ENCODE measurements at places on chromosomes 2 and 18.

DNA sequence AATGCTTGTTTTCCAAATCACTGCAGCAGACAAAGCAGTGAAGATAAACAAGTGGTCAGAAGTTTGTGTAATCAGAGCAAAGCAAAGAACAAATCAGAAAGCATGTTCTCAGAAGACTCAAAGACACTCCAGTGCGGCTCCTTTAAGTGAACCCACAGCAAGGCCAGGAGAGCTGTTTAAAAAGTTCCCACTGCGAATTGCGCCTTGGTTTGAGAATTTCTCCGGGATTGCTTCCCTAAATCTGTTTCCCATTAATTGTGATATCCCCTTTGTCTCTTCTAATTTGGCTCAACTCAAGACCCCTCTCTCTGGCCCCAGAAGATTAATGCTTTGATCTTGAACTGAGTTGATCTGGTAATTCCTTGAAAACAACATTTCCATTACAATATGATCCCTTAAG is 122.4 kb upstream of the BCL2L11 start:
- no peak for DNase-seq

GRCh38 chr2:44087714-44088092 is 81.0 kb upstream of the PPM1B start:
- no peak for DNase-seq

DNA sequence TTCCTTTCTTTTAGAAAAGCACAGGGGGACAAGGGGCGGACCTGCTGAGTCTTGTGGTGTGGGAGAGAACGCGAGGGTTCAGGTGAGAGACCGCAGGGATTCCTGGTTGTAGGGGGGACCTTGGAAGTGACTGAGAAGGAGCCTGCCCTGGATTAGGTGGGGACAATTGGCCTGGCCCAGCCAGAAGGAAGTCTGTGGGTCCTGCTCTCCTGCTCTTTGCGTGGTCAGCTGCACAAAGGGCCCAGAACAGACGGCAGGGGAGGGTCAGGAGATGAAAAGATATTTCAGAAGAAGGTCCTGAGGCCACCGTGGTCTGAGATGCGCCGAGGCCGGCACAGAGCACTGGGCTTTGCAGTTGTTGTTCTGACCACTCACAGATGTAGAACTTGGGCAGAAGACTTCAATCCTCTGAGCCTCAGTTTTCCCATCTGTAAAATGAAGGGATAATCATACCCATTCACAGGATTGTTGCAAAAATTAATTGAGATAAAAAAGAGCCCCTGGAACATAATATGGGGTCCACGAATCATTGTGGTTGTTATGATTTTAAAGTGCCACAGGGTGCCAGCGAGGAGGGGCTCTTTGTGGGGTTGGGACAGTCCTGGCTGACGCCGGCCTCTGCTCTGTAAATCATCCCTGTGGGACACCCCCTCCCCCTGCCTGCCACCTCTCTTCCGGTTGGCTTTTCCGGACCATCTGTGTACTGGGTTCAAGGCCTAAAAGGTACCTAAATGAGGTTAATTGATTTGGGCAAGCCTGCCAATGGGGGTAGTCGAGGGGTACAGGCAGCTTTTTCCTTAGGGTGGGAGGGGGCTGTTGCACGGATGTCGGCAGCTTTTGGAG is 1.8 kb downstream of the LPIN1 start:
- no peak for DNase-seq

DNA sequence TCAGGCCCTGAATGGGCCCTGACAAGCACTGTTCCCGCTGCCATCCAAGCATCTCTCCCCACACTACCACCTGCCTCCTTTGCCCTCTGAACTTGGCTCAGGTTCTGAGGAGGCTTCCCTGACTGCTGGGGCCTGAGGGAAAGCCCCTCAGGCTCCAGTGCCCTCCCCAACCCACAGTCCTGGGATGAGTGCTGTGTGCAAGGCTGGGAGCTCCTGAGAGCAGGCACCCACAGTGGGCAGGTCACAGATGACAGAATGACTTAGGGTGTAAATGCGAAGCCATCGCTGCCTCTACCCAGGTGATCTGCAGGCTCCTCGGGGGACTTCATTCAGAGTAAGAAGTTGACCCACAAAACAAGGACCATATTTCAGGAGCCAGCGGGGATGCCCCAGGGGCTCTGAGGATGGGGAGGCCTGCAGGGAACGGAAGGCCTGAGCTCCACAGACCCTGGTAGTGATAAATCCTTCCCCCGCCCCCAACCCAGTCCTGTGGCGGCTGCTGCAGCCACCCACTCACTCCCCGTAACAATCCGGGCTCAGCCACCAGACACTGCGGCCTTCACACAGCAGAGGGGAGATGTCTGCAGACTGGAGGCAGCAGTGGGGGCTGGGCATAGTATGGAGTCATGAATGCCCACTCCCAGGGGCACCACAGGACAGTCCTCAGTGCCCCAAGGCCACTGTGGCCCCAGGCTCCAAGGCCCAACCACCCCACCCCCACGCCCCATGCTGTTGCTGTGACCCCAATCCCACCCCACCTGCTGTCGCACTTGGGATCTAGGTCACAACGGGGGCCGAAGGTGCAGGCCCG is 8.9 kb downstream of the BIN1 start:
- no peak for DNase-seq

DNA sequence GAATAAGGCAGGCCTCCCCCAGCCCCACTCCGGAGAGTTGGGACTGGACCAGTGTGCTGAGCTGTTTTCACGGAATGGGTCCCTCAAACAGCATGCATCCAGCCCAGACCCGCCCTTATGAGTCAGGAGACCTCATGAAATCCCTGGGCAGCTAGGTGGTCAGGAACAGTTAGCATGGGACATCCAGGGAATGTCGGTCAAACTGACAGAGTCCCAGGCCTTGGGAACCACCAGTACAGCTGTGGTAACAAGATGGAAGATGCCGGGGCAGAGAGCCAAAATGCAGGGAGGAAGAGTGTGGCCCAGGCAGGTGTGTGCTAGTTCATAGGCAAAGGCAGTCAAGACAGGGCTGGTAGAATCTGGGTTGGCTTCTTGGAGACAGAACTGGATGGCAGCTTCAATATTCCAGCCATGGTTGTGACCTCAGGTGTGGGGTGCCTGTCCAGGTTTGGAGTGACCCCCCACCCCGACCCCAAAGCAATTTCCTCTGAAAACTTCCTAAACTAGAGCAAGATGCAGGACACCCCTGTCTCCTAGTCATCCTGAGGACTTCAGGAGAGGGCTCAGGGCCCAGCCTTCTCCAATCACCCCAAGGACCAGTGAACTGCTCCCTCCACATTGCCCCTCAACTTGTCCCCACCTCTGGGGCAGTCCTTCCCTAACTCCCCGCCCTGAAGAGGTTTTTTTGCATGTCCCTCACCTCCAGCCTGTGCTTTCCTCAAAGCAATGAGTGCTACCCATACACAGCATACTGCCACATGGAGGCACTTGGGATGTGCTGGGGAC is 46.5 kb downstream of the KCNIP3 start:
- DNase-seq: no peak

GRCh38 chr2:112583497-112584133 is 794 bp upstream of the CHCHD5 start:
- no peak for DNase-seq
